Amygdala (tissue), 56 donors: ENCODE measurements at places on chromosomes 3 and 15.

GRCh38 chr3:193978486-193978885 lies 157.5 kb upstream of the HES1 start:
- no peak for DNase-seq

DNA sequence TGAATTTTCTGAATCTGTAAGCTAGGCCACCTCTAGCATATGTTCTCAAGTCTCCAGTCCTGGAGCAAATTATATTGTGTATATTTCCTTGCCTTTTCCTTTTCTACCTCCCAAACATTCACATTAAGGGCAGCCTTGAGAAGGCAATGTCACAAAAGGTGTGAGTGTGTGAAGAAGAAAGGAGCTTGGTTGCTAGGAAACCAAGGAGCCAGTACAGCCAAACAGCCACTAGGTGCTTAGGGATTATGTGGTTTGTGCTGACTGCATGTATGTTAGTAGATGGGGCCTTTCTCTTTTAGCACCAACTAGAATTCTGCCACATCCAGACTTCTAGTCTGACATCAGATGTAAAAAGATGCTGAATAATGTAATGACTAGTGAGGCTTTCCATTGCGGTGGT lies 118.8 kb upstream of the DAZL start:
- no peak for DNase-seq

GRCh38 chr3:171186817-171187500 lies 160.4 kb upstream of the SLC2A2 start:
- DNase-seq, result no peak

DNA sequence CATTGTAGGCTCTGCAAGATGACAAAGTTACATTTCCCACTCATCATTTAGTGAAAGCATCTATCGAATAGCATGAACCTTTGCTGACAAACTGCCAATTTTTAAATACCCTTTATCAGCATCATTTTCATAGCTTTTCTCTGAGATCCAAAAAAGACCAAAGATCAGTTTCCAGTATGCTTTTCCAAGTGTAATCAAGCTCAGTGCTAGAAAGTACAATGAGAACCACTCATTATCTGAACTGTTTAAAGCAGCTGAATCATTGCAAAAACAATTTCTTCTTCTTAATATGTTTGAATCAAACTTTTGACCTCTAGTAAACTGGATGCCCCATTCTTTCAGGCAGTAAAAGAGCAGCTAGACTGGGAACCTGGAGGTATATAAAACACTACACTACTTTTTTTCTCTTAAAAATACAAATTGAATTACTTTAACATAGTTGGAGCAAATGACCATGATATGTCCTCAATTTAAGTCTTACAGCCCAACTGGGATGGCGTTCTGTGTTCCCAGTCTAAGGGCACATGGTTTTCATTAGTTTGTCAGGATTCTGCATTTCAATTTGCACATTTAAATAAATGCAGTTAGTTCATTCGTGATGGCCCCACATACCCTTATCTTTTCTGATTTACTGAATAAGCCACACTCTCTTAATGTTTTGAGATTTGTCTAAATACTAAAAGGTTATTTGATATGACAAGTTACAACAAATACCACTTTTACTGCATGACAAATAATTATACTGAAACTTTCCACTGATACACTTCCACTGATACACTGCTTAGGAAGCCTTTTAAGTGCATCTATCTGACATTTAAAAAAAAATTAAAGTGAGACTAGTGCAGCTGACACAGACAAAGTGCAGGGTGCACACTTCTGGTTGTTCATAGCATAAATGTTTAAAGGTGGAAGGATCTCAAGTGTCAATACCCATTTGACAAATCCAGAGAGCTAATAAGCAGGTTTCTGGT lies 146.0 kb upstream of the FRMD4B start:
- no peak for DNase-seq

- no peak for DNase-seq
Measured at GRCh38 chr3:112047264-112047663, 12.7 kb downstream of the TMPRSS7 start.

- no peak for DNase-seq
Measured at GRCh38 chr3:25768851-25769250, 14.4 kb downstream of the NGLY1 start.

DNA sequence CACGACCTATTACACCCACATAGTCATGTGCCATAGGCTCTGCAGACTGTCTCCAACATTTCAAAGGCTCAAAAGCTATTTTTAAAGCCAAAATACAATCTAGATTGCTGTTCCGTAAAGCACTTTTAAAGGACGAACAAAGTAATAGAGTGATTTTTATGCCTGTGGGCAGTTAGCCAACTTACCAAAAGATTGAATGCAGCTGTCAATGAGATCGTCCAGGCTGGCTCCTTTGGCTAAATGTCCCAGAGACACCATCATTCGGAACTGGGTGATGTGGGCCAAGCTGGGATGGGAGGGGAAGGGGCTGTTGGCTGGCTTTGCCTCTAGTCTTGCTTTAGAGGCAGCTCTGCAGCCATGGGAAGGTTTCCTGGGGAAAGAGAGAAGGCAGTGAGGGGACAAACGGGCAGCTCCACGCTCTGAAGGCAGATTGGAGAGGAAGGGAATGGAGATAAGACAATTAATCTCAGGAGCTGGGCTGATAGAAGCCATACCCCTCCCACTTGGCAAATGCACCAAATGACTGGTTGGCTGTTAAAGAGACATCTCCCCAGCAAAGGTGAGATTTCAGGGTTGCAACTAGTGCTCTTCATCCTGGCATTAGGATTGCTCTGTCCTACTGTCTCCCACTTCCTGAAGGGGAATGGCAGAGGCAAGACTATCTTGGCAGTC lies 4.8 kb downstream of the RASGRP1 start:
- DNase-seq, result no peak

- DNase-seq, result no peak
Measured at GRCh38 chr3:15382405-15382923, 44.9 kb downstream of the METTL6 start.

GRCh38 chr15:88624971-88625490 lies 3.9 kb downstream of the AEN start:
- DNase-seq, result no peak

- DNase-seq, result no peak
Measured at GRCh38 chr3:112096176-112096575, 10.0 kb downstream of the C3orf52 start.

DNA sequence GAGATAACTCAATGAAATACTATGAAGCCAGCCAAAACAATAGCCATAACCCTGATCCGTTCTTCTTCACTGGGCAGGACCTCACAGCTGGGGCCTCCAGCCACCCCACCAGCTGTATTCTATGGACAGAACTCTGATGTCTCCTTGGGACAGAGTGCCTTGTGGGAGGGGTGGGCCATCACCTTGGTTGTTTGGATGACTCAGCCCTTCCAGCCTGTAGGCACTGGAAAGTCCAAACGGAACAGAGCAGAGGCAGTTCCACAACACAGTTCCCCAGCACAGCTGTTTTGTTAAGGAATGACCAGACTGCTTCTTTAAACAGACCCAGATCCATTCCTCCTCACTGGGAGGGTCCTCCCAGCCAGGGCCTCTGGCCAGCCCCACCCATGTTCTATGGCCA lies 31.9 kb upstream of the ZBED2 start:
- DNase-seq, result no peak

- DNase-seq, result no peak
Measured at GRCh38 chr3:42266085-42266484, at the start of gene CCK. Gene CCK, minus strand, starts transcription at chr3:42266185. Its CDS starts 2,555 bp downstream, at chr3:42263630.

- no peak for DNase-seq
Measured at GRCh38 chr3:13666781-13667709, 118.1 kb downstream of the FBLN2 start.

DNA sequence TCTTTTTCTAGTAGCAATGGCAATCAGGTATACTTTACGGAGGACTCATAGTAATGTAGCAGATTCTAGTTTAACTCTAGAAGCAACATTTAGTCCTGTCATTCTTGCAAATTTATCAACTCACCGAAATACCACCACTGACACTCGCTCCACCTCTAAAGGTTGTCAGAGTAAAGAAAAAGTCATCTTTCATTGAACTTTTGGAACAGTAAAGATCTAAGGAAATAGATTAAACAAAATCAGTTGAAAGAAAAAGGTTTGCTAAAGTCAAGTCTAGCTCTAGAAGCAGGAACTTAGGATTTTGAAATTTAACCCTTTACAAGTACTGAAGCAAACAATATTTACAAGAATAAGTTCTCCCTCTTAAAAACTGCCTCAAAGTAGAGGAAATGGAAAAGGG lies 8.7 kb downstream of the ATP8B4 start:
- no peak for DNase-seq

GRCh38 chr3:115239717-115240116 lies 92.6 kb upstream of the ZBTB20 start:
- peak; percentile 36 for DNase-seq

GRCh38 chr15:61301701-61302100 lies 72.6 kb upstream of the RORA start:
- no peak for DNase-seq

- DNase-seq, result no peak
Measured at GRCh38 chr15:88622605-88622975, 1.4 kb downstream of the AEN start.

- no peak for DNase-seq
Measured at GRCh38 chr3:125006291-125006731, 49.5 kb downstream of the HEG1 start.
